Foreskin keratinocyte (primary cell): ENCODE measurements at places on chromosomes 12 and 14. TPM values are rescaled to one million over a fixed set of nuclear protein-coding genes. Genes with fewer than 3 reads are reported as not detected.

GRCh38 chr14:63179383-63179782, 24.9 kb upstream of the RHOJ start:
- peak; percentile 84 for DNase-seq

DNA sequence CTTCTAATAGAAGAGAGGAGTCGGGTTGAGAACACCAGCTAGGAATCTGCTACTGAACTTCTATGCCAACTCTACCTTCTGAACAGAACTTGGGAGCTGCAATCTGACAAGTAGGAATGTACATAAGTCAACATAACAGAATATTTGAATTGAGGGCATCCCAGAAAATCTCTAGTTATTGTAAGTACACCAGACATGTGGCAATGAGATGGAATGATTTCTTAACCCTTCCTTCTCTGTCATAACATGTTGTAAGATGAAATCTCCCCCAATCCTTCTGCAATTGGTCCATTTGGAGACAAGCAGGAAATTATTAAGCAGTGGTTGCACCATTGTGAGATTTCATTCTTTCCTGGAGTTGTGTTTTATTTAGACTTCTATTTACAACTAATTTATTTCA, 68.7 kb upstream of the TMPO start:
- no peak for DNase-seq

DNA sequence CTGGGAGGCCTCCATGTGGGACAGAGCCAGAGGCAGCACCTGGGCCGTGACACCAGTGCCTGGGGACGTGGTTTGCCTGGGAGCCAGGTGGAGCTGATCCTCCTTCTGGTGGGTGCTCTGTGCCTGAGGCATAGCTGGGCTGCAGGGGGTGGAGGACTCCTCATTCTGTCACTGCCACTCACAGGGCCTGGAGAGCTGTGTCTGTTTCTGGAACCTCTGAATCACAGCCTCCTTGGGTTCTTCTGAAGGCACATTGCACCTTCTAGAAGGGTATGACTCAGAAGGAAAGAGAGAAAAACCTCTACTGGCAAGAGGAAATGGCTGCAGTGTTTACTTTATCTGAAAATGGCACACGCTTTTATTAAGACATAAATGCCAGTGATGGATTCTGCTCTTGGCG, 659.8 kb downstream of the VRK1 start:
- no peak for DNase-seq

The LGR5 gene
- not detected in 2 replicates for total RNA-seq

The NUDT4 gene
- total RNA-seq = 38.4 and 39.7 TPM in 2 replicates

- no peak for DNase-seq
Measured at GRCh38 chr12:39618701-39619100, 902 bp downstream of the ABCD2 start.

The CACNA1C gene
- total RNA-seq = not detected in 2 replicates

- no peak for DNase-seq
Measured at GRCh38 chr14:33846100-33846824, 104.6 kb downstream of the EGLN3 start.

GRCh38 chr14:102275866-102276265, 29.1 kb downstream of the MOK start:
- DNase-seq = no peak

DNA sequence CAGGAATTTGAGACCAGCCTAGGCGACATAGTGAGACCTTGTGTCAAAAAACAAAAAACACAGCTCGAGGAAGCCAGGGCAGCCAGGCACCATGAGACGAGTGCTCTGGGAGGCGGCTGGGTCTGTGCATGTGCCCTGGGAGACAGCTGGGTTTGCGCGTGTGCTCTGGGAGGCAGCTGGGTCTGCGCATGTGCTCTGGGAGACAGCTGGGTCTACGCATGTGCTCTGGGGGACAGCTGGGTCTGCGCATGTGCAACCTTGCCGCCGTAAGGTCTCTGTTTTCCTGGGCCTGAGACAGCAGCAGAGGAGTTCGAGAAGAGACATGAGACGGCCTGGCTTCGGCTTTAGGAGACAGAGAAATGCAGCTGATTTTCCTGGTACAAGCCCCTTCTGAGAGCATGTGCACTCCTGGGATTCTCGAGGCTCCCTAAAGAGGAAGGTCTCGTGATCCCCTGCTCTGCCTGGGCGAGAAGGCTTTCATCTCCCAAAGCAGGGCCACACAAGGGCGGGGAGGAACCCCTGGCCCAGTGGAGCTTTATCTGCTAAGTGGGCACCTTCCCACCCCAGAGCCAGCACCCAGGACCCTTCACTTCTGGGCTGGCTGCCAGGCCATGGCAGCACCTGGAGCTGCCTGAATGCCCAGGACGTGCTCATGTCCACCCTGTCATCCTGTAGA, 3.5 kb upstream of the BDKRB1 start:
- DNase-seq = no peak

DNA sequence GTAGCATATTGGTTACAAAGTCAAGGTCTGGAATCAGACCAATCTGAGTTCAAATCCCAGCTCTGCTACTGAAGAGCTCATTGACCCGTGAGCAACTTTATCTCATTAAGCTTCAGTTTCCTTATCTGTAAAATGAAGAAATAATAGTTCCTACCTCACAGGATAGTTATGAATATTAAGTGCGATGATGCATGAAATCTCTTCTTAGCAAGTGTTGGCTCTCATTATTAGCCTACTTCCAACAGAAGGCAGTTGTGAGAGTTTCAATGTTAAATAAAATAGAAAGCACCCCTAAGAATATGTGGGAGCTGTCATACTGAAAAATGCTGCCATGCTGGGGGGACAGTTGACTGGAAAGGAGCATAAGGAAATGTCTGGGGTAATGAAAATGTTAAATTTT, 39.0 kb upstream of the ITPR2 start:
- DNase-seq = no peak

DNA sequence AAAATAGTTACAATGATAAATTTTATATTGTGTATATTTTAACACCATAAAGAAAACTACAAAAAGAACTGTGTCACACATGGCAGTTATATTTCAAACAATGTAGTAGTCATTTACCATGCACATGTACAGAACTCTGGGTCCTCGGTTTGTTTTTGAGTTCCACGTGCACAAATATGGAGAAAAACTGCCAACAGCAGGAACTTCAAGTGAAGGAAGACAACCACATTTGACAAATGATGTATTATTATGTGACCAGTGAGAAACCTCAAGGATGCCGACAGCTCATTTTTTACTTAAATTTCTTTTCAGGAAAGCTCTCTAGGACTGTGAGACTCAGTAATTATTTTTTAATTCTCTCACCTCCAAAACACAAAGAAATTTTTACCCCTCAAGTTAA, 244.2 kb upstream of the USP15 start:
- DNase-seq = no peak

DNA sequence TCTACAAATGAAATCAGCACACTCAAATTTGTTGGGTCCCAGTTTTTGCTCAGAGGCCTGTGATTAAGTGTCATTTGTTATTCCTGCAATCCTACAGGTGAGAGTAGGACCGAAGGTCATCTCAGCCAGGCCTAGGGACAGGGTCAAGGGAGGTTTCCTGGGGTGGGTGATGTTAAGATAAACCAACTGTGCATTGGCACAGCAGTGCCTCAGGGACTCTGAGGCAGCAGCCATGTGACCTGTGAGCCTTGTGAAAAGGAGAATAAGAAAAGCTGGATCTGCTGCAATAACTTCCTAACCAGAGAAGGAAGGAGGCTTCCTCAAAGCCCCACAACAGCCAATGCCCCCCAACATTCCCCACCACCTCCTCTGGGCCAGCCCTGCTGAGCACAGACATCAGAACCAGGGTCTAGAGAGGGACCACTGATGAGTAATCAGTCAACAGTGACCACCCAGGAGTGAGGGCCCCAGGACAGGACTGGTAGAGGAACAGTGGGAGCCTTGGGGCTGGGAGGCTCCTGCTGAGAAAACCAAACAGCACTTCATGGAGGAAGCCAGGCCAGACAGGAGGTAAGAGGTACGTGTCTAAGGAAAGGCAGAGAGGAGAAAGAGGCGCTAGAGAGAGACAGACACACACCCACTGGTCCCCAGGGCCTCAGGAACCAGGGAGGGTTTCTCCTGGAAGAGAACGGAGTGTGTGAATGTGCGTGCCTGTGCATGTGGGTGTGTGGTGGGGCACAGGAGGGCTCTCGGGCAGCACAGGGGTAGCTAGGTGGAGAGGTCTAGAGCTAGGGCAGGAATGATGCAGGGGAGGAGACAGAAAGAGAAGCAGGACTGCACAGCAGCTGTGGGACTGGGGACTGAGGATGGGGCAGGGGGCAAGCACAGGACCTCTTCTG, 82.4 kb downstream of the ITPK1 start:
- DNase-seq = no peak

GRCh38 chr12:4240161-4240783, 33.3 kb upstream of the CCND2 start:
- no peak for DNase-seq

- no peak for DNase-seq
Measured at GRCh38 chr12:47920913-47921312, 16.1 kb upstream of the VDR start.

GRCh38 chr12:6824901-6825381, 3.3 kb upstream of the P3H3 start:
- DNase-seq = peak; percentile 51

The GTF2A1 gene
- total RNA-seq = 24.7 and 26.6 TPM in 2 replicates
